ENCODE measurements at places on chromosomes 6 and 20. TPM values are rescaled to one million over a fixed set of nuclear protein-coding genes. Genes with fewer than 3 reads are reported as not detected.

Gene PLTP
- 111 TPM for total RNA-seq

Gene APMAP
- total RNA-seq, result 68.8 TPM

Gene SOBP
- 11.0 TPM for total RNA-seq

Gene GABRR1
- not detected for total RNA-seq
